ENCODE measurements at places on chromosomes 11 and 22. TPM values are rescaled to one million over a fixed set of nuclear protein-coding genes. Genes with fewer than 3 reads are reported as not detected.

DNA sequence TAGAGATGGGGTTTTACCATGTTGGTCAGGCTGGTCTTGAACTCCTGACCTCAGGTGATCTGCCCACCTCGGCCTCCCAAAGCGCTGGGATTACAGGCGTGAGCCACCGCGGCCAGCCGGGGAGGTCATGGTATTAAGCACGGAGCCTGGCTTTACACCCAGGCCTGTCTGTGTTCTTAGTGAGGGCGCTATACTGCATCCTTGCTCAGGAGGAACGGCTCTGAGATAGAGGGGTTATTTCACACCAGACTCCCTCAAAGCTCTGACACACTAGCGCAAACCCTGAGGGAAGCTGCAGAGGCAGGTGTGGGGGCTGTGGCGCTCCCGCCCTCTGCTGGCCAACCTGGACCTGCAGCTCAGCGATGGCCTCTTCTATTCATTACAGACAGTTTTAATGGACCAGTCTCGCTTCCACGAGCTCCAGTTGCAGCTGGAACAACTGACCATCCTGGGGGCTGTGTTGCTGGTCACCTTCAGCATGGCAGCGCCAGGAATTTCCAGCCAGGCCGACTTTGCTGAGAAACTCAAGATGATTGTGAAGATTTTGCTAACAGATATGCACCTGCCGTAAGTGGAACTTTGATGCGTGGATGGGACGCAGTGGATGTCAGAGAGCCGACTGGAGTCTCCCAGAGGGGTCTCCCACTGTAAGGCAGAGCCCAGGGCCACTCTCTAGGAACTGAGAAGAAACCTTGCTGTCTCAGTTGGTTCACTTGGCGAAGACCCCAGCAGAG is 26.2 kb downstream of the TCP11L1 start:
- peaks cover 23% of the 10 kb centered on the region for H3K36me3 ChIP-seq
- H3K4me3 ChIP-seq = no peak overlapping the region
- peaks cover 10% of the 10 kb centered on the region for H3K4me1 ChIP-seq
- no peaks in the 10 kb centered on the region for H3K27me3 ChIP-seq
- H3K27ac ChIP-seq = no peak overlapping the region

ZFP91 gene
- total RNA-seq = 41.0 TPM

- peak overlapping the region; percentile 21 for H3K27ac ChIP-seq
- peaks cover 4% of the 10 kb centered on the region for H3K27me3 ChIP-seq
- no peak for DNase-seq
- H3K4me3 ChIP-seq = no peak overlapping the region
- no peaks in the 10 kb centered on the region for H3K36me3 ChIP-seq
Measured at GRCh38 chr11:32573228-32573627, 10.4 kb upstream of the EIF3M start.

DNA sequence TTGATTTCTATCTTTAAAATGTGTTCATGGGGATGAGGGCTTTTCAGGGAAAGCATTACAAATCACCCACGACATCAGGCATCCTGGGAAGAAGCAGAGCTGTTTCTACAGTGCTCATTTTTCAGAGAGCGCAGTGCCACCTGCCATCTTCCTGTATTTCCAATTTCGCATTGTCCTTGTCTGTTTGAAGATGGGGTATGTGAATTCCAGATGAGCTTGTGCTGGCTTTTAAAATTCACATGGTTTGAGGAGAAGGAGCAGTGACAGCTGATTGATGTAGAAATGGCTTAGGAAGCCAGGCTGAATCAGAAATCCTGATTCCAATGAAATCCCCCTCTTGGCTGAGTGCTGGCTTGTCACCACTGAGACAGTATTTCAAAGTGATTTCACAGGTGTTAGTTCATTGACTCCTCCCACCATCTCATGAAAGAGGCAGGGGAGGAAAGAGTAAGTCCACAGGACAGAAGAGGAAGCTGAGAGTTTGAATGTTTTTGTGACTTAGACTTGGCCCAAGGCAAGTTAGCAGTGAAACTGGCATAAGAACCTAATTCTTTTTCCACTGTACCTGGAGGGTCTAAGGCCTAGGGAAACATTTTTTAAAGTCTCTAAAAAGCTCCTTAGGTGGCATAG is 344.6 kb upstream of the C11orf87 start:
- H3K36me3 ChIP-seq = no peaks in the 10 kb centered on the region
- peaks cover 7% of the 10 kb centered on the region for H3K4me1 ChIP-seq
- no peak overlapping the region for H3K4me3 ChIP-seq
- DNase-seq = no peak
- H3K27ac ChIP-seq = no peak overlapping the region
- no peaks in the 10 kb centered on the region for H3K27me3 ChIP-seq

DNA sequence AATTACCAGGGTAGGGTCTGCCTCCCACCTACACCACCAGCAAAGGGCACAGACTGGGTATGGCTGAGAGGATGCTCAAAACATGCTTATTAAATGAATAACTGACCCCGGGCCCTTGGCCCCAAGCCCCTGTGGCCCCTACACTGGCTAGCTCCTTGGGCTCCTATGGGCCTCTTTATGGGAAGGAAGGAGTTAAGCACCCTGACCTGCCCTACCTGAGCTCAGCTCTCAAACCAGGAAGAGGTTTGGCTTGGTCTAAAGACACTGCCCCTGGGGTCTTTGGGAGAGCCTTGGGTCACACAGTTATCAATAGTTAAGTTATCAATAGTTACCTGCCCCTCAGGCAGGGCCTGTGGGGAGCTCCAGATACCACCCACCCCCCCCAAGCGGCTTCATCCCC is 1.2 kb downstream of the USH1C start:
- no peaks in the 10 kb centered on the region for H3K36me3 ChIP-seq
- DNase-seq = no peak
- H3K4me1 ChIP-seq = peaks cover 15% of the 10 kb centered on the region
- no peak overlapping the region for H3K4me3 ChIP-seq
- no peak overlapping the region for H3K27ac ChIP-seq

TRIM48 gene
- not detected for total RNA-seq
